ENCODE measurements at places on chromosomes 16 and 17. TPM values are rescaled to one million over a fixed set of nuclear protein-coding genes. Genes with fewer than 3 reads are reported as not detected.

Gene UTP18
- 33.5 TPM for total RNA-seq

GRCh38 chr16:60731329-60732050, 1304.7 kb downstream of the CDH8 start:
- DNase-seq: no peak
- no peak overlapping the region for H3K27ac ChIP-seq
- no peaks in the 10 kb centered on the region for H3K27me3 ChIP-seq
- H3K36me3 ChIP-seq: no peaks in the 10 kb centered on the region
- no peak overlapping the region for H3K4me3 ChIP-seq
- H3K4me1 ChIP-seq: no peaks in the 10 kb centered on the region

Gene GPR179
- not detected for total RNA-seq

DNA sequence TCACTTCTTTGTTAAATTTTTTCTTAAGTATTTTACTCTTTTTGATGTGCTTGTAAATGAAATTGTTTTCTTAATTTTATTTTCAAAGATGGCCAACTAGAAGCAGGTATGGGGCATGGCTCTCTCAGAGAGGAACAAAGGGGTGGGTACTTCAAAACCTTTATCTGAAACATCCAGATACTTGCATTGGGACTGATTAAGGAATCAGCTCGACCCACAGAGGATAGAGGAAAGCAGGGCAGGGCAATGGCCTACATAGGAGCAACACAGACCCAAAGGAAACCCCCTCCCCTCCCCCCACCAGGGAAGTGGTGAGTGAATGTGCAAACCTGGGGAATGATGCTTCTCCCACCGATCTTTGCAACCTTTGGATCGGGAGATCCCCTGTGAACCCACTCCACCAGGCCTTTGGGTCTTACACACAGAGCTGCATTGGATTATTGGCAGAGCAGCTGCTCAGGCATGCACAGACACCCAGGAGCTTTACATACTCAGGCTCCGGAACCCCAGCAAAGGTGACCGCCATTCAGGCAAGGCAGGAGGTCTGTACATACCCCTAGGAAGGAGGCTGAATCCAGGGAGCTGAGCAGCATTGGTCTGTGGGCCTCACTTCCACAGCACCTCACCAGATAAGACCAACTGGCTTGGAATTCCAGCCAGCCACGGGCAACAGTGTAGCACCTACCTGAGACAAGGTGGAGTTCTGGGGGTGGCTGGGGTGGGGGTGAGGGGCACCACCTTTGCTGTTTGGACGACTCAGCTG, 3.0 kb upstream of the CCR7 start:
- H3K4me3 ChIP-seq: no peak overlapping the region
- H3K4me1 ChIP-seq: peaks cover 40% of the 10 kb centered on the region
- H3K36me3 ChIP-seq: no peaks in the 10 kb centered on the region
- no peak for DNase-seq

Gene SLC13A5
- total RNA-seq: not detected

Gene IGF2BP1
- not detected for total RNA-seq

Gene TMC5
- not detected for total RNA-seq

Gene BCL6B
- total RNA-seq: 0.49 TPM

Gene ICAM2
- total RNA-seq: 91.0 TPM

Gene NPIPA2
- 1.3 TPM for total RNA-seq

Gene MLYCD
- total RNA-seq: 11.9 TPM

DNA sequence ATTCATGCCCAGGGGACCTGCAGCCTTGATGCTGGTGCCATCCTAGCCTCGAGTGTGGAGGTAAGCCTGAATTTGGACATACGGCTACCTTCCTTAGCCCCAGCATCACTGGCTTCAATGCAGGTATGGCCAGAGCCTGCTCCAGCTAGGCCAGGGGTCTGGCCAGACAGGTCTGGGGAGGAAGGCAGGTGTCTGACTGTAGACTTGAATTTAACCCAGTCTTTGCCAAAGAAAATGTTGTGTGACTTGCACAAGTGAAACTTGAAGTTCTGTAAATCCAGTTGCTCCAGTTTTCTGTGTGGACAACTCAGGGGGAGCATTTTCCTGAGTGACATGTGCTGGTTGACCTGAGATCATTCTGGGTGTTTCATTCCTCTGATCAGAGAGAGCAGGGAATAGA, 32.8 kb downstream of the TMEM238L start:
- no peak overlapping the region for H3K27ac ChIP-seq
- DNase-seq: no peak
- no peak overlapping the region for H3K4me3 ChIP-seq
- H3K36me3 ChIP-seq: no peaks in the 10 kb centered on the region

Gene STX1B
- 0.32 TPM for total RNA-seq

DNA sequence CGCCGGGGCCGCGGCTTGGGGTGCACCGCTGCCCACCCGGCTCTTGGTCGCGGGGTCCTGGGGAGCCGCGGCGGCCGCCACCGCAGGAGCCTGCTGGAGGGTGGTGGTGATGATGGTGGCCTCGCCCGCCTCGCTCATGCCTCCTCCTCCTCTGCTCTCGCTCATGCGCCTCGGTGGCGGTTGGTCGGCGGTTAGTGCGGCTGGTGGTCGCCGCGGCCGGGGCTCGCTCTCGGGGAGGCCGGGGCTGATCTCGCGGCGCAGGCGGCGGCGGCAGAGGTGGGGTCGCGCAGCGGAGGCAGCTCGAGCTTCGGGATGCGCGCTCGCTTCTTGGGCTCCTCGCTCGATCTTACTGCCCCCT, 41.6 kb downstream of the AHSP start:
- peaks cover 9% of the 10 kb centered on the region for H3K4me1 ChIP-seq
- no peaks in the 10 kb centered on the region for H3K36me3 ChIP-seq
- DNase-seq: no peak
- H3K4me3 ChIP-seq: no peak overlapping the region
- H3K27ac ChIP-seq: no peak overlapping the region

DNA sequence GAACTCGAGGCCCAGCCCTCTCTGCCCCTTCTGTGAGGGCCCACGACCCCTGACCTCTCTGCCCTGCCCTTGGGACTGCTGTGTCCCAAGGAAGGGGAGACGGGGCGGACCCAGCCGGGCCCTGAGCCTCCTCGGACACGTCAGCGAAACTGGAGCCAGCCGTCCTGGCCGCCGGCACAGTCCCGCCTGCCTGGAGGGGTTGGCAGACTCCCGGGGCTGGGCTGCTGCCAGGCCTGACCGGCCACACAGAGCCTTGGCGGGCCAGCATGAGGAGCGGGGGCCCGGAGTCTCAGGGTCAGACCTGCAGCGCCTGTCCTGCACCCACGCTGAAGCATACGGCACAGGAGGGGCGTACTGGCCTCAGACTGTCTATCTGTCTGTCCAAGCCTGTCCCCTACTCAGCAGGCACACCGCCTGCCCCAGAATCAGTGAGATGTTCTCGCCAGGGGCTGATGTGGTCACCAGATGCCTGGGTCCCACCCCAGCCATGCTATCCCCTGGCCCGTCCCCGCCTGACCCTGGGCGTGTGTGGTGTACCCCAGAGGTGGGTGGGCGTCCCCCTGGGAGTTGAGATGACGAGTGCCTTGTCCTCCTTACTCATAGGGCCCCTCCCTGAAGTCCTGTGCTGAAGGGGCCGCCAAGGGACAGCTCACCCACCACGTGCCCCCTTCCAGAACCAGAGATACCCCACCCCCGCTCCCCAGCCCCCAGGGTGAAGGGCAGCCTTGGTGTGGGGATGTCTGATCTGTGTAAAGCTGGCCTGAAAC, 4.7 kb downstream of the VASN start:
- no peak overlapping the region for H3K4me3 ChIP-seq
- no peak for DNase-seq
- peaks cover 22% of the 10 kb centered on the region for H3K4me1 ChIP-seq
- peaks cover 19% of the 10 kb centered on the region for H3K36me3 ChIP-seq
- no peaks in the 10 kb centered on the region for H3K27me3 ChIP-seq

GRCh38 chr16:71648162-71648561, 22.2 kb downstream of the MARVELD3 start:
- H3K27me3 ChIP-seq: no peaks in the 10 kb centered on the region
- no peak overlapping the region for H3K4me3 ChIP-seq
- H3K4me1 ChIP-seq: no peaks in the 10 kb centered on the region
- H3K36me3 ChIP-seq: peaks cover 15% of the 10 kb centered on the region

DNA sequence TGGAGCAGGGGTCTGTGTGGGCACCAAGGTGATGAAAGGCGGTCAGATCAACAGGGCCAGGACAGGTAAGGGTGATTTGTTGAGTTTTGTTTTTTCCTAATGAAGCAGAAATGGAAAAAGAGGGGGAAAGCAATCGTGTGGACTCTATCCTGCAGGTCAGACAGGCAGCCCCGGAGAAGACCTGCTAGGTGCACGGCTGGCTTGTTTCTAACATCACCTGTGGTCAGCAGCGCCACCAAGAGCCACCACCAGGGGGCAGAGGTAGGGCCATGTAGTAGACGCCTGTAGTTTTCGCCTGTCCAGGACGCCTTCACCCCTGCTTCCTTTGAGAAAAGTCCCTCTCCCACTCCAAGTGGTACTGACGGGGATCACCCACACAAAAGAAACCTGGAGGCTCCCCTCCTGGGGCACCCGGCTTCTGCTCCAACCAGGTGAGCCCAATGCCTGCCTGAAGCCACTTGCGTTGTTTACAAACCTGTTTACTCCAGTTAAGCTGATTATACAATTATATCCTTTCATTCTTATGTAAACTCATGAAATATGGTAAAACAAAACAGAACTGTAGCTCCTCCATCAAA, 54.2 kb upstream of the SEC14L1 start:
- DNase-seq: peak; percentile 86
- no peaks in the 10 kb centered on the region for H3K27me3 ChIP-seq
- no peak overlapping the region for H3K4me3 ChIP-seq
- H3K27ac ChIP-seq: no peak overlapping the region

Gene NXN
- not detected for total RNA-seq

DNA sequence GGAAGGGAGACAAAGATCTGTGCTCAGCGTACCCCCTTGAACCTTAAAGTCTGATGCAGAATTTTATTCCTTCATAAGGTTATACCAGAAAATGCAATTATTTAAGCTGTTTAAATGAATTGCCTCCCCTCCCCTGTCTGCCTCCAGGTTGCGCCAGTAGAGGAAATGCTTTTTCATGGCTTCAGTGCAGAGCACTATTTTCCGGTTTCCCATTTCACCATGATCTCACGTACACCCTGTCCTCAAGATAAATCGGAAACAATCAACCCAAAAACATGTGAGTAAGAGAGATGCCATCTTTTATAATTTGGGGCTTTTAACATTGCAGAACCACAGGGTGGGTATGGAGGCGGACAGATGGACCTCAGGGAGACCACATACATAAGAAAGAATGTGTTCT, 15.5 kb downstream of the IQCK start:
- H3K27ac ChIP-seq: no peak overlapping the region
- H3K4me3 ChIP-seq: no peak overlapping the region
- no peaks in the 10 kb centered on the region for H3K4me1 ChIP-seq
- H3K36me3 ChIP-seq: no peaks in the 10 kb centered on the region
- DNase-seq: no peak
- no peaks in the 10 kb centered on the region for H3K27me3 ChIP-seq

Gene CHST6
- not detected for total RNA-seq

Gene LITAFD
- total RNA-seq: 1.1 TPM

- no peak overlapping the region for H3K27ac ChIP-seq
- no peak overlapping the region for H3K4me3 ChIP-seq
- peaks cover 11% of the 10 kb centered on the region for H3K27me3 ChIP-seq
- no peaks in the 10 kb centered on the region for H3K36me3 ChIP-seq
Measured at GRCh38 chr17:57861790-57862693, 12.2 kb upstream of the MRPS23 start.

GRCh38 chr16:13436641-13437412, 483.1 kb upstream of the ERCC4 start:
- H3K36me3 ChIP-seq: no peaks in the 10 kb centered on the region
- H3K27ac ChIP-seq: no peak overlapping the region
- H3K4me1 ChIP-seq: no peaks in the 10 kb centered on the region
- H3K27me3 ChIP-seq: no peaks in the 10 kb centered on the region
- no peak for DNase-seq

DNA sequence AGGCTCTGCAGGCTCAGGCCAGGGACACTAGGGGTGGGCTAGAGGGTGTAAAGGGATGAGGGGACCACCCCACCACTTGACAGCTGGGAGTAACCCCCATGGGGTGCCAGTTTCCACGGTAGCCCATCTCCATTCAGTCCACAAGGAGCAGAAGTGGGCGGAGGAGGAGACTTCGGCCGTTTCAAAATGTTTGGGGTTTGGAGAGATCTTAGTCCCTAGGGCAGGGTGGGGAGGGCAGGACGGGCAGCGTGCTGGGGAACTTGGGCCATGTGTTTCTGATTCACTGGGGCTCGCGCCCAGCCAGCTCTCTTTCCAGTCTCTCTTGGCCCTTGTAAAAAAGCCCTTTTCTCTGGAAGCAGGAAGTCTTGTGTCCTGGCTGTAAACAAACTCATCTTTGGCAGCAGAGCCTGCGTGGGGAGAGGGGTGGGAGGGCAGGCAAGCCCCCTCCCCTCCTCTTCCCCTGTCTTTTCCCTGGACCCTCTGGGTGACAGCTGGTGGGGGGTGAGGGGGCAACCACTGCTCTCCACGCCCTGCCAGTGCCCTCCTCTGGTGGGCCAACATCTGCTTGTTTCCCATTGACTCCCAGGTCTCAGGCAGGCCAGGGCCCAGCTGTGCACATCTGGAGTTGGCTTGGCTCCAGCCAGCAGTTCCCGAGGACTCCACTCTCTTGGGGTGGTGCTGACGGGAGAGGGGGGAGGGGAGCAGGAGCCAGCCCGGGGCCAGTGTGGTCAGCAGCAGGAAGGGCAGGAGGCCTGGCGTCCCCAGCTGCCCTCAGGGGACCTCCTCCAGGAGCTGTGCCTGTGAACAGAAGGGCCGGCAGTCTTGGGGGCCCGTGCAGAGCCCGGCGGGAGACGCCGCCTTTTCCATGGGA, 8.1 kb downstream of the CYGB start:
- peaks cover 47% of the 10 kb centered on the region for H3K4me1 ChIP-seq
- H3K27me3 ChIP-seq: no peaks in the 10 kb centered on the region
- peak overlapping the region; percentile 83 for H3K27ac ChIP-seq
- no peak for DNase-seq

Gene KRT38
- not detected for total RNA-seq

Gene EVI2A
- total RNA-seq: 32.4 TPM

GRCh38 chr16:27313422-27314160, at the start of gene IL4R:
Gene IL4R (plus strand): TSS chr16:27313974. CDS start chr16:27340204, 26,230 bp downstream.
- peaks cover 52% of the 10 kb centered on the region for H3K4me1 ChIP-seq
- H3K27ac ChIP-seq: peak within 1 kb of the TSS; percentile 92
- H3K27me3 ChIP-seq: no peaks in the 10 kb centered on the region
- no peaks in the 10 kb centered on the region for H3K36me3 ChIP-seq
- peak within 1 kb of the TSS; percentile 72 for H3K4me3 ChIP-seq

GRCh38 chr17:83008186-83008510, 71.3 kb upstream of the METRNL start:
- no peak overlapping the region for H3K4me3 ChIP-seq
- no peak for DNase-seq
- no peaks in the 10 kb centered on the region for H3K36me3 ChIP-seq
- no peaks in the 10 kb centered on the region for H3K27me3 ChIP-seq

- H3K27me3 ChIP-seq: no peaks in the 10 kb centered on the region
- H3K4me1 ChIP-seq: no peaks in the 10 kb centered on the region
- H3K36me3 ChIP-seq: no peaks in the 10 kb centered on the region
- no peak overlapping the region for H3K4me3 ChIP-seq
- H3K27ac ChIP-seq: no peak overlapping the region
Measured at GRCh38 chr16:69542974-69543373, 22.8 kb upstream of the NFAT5 start.

- no peak for DNase-seq
- no peak overlapping the region for H3K4me3 ChIP-seq
- H3K4me1 ChIP-seq: peaks cover 6% of the 10 kb centered on the region
- no peaks in the 10 kb centered on the region for H3K36me3 ChIP-seq
- H3K27ac ChIP-seq: no peak overlapping the region
Measured at GRCh38 chr16:56670620-56670934, 963 bp downstream of the MT1H start.
